ENCODE measurements at places on chromosomes 7 and 10.

GRCh38 chr10:69749178-69750010, 52.3 kb upstream of the COL13A1 start:
- DNase-seq: no peak

GRCh38 chr10:103720964-103721335, 134.4 kb downstream of the SH3PXD2A start:
- no peak for DNase-seq

DNA sequence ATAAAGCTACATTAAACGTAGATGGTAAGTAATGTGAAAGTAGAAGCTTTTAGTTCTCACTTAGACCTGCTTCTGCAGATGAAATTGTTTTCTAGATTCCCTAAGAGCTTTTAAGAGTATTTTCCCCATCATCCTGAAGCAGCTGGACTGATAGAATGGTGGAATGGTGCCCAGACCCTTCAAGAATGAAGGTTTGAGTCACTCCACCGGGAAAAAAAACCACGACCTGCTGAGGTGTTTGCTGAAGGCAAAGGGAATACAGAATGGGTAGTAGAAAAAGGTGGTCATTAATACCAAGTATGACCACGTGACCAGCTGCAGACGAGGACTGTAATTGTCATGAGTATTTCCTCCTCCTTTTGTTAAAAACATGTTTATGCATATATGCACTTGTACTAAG, 79.2 kb upstream of the PTPRZ1 start:
- no peak for DNase-seq

DNA sequence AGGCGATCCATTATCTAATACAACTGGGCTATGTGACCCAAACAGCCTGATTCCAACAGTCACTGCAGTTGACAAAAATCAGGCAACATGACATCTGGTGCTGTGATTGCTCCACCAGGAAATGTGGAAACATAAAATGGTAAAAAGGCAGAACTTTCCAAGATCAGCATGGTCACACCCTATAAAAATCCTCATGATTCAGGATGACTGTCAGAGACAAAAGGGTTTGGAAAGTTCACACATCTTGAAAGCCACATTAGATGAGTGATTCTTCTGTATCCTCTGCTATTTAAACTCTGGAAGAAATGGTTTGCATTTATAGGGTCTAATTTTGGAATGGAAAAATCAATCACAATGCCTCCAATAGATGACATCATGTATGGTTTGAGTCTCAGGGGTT, 662.6 kb upstream of the IGFBP3 start:
- DNase-seq: no peak

- no peak for DNase-seq
Measured at GRCh38 chr7:121372376-121373010, 23.6 kb downstream of the FAM3C start.

DNA sequence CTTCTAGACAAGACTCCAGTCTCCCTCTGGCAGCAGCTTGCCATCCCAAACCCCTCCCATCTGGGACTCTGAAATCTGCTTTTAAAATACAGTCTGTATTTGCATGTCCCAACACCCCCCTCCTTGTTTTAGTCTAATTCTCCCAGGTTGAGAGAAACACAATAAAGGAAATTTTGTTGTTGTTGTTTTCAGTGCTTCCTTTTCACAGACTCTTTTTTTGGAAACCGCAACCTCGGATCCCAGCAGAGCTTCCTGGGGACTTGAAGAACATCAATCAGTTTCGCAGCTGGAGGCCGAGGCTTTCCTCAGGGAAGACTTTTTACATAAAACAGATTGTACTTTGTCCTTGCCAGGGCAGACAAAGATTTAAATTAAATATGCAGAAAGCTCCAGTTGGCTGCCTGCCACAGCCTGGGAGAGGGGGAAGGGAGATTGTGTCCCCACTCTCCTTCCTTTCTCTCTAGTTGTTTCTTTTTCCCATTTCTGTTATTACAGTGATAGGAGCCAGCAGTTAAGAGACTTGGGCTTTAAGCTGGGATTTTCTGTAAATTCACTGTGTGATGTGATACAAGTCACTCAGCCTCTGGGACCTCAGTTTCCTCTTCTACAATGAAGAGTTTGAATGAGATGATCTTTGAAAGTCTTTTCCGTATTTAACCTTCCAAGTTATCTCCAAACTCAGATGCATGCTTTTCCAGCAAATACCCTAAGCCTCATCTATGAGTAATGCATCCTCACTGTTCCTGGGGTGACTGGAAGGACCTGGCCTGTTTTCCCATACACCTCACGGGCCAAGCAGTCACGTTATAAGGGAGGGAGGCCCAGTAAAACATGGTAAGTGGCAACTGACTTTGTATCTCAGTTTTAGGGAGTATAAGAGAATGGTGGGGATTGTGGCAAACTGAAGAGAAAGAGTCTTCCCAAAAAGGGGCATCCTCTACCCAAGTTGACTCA, 192.3 kb downstream of the REEP3 start:
- no peak for DNase-seq

GRCh38 chr7:141844256-141844655, 3.0 kb upstream of the PRSS37 start:
- DNase-seq: no peak

DNA sequence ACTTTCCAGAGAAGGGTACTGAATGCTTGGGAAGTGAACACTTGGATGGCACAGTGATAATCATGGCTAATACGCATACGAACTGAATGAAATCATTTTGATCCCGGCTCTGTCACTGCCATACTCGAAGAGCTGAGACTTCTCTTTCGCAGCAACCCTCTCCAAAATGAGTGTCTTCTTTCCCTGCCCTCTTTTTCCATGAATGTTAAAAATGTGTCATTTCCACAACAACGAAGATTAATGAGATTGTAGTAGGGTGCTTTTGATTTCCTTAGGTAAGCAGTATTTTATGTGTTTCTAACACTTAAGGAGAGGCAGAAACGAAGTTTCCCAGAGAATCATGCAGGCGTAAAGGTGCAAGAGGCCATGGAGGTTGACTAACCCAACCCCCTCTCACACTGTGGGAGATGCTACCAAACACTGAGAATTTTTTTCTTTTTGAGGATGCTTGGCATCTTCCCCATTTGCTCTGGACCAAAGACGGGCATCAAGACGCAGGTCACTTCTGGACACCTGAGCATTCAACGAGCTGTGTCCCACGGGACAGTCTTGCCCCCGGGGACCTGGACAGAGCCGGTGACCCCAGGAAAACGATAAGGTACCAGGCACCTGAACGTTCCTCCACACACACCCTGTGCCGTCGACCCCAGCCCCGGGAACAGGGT, 823 bp downstream of the COPG2 start:
- no peak for DNase-seq

GRCh38 chr10:26831936-26832335, 28.8 kb downstream of the ABI1 start:
- no peak for DNase-seq

GRCh38 chr7:6346581-6346980, 74.2 kb upstream of the CYTH3 start:
- no peak for DNase-seq

DNA sequence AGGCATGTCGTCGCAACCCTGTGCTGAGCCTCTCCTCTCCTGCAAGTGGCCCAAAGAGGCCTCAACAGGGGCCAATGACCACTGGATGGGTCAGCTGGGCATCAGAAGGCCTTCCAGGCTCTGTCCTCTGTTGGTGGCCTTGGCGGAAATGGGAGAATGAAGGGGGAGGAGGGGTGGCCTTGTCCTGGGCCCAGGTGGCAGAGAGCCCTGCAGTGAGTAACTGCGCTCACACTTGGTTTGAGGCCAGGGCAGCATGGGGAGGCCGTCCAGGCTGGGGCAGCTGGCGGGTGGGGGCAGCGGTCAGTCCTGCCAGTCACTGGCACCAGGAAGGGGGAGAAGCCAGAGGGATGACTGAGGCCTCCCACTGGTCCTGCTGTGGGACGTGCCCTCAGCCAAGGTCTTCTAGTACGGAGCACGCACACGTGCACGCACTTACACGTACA, 59.8 kb downstream of the LHPP start:
- no peak for DNase-seq

DNA sequence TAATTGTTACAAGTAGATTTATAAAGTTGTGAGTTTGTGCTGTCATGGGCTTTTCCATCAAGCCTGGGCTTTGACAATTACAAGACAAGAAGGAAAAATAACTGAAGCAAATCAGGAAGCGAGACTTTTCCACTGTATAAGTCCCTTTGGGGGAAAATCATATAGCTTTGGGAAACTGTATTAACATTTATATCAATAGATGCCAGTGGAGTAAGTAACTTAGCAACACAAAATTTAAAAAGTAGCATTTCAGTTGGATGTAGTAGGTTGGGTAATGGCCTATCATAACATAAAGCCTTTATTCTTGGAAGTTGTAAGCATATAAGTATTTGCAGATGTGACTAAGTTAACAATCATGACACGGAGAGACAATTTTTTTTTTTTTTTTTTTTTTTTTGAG, 931.1 kb downstream of the CNTNAP2 start:
- DNase-seq: no peak

DNA sequence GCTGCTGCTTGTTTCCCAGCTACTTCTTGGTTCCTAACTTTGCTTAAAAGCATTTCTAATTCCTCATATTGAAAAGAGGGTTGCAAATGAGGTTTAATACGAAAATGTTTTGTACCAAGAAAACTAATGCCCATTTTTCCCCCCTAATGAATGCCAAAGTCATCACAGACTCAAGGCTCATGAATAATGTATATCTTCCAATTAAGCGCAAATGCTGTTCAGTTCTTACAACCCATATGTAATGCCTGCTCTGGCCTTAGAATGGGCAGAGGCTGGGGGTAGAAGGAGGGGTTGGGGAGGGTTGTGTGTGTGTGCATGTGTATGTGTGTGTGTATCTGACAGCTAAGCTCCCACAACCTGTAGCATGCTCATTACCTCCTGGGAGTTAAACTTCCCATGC, 901.7 kb downstream of the KCNMA1 start:
- DNase-seq: no peak

GRCh38 chr10:84416245-84416555, 87.8 kb downstream of the CCSER2 start:
- DNase-seq: no peak

- no peak for DNase-seq
Measured at GRCh38 chr7:83930262-83930661, 264.3 kb downstream of the SEMA3A start.

GRCh38 chr10:27715505-27715904, 30.1 kb downstream of the MKX start:
- DNase-seq: no peak

DNA sequence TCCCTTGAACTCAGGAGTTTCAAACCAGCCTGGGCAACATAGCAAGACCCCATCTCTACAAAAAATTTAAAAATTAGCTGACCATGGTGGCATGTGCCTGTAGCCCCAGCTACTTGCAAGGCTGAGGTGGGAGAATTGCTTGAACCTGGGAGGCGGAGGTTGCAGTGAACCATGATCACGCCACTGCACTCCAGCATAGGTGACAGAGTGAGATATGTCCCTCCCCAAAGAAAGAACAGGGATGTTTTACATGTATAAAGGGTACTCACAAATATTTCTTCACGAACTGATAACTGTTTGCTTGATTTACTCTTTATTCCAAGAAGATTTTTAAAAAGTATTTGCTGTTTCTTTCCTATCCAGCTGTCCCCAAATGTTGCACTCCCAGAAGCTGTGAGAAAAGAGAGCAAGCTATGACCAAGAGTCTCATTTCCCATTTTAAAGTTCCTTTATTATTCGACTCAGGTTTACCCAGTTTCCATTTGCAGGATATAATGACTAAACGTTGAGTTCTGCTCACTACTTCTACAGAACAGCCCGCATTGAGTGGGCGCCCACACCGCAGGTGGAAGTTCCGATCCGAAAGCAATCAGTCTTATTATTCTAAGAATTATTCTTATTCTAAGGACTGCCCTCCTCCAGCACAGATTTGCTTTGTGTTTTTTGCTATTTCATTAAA, 90.7 kb downstream of the APBB1IP start:
- DNase-seq: no peak

- no peak for DNase-seq
Measured at GRCh38 chr10:14580671-14581332, 193.9 kb downstream of the FAM107B start.

GRCh38 chr7:47638679-47639315, 56.9 kb upstream of the TNS3 start:
- DNase-seq: no peak

GRCh38 chr7:141541375-141541774, 9.8 kb upstream of the AGK start:
- DNase-seq: no peak

DNA sequence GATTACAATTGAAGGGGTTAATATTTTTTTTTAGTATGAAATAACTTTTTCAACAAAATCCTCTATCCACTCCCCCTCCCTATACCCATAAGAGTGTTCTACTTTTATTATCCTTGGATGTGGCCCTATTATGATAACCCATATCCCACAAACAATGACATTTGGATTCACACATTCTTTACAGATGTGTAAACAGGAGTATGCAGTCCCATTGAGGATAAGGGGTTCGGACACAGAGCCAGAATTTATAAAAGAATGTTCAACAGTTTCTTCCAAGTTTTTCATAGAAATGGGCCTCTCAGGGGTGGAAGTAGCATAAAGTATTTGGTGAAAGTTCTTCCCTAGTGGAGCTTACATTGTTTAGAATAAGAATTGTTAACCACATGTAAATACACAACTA, 16.1 kb upstream of the PCLO start:
- no peak for DNase-seq

- no peak for DNase-seq
Measured at GRCh38 chr10:132004052-132004451, 22.3 kb upstream of the BNIP3 start.

DNA sequence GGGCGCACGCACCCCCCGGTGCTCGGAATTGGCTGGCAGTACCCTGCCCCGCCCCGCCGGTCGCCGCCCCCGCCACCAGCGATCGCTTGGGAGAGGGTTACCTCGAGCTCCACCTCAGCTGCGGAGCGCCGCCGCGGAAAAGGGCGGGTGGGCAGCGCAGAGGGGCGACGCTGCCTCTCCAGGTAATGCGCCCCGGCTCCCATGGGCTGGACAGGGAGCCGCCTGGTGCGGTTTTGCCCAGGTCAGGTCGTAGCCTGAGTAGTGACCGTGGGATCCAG, 1.3 kb downstream of the PFKFB3 start:
- DNase-seq: no peak

- no peak for DNase-seq
Measured at GRCh38 chr10:10460451-10460850, 557.2 kb upstream of the CELF2 start.

DNA sequence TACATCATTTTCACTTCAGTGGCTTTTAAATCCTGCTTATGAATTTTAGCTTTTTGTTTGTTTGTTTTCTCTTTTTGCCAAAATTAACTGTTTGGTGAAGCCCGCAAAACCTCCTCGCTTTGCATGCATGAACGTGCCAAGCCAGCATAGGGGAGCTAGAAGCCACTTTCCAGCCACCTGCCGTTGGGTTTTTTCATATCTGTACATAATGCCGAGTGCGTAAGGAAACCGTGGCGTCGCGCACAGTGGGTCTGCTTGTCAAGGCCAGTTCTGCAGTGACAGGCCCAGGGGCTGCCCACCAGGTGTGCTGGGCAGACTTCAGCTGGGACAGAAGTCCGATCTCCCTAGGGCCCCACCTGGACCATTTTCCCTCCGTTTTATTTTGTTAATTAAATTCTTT, 41.1 kb downstream of the WIPI2 start:
- no peak for DNase-seq
